Nucleus accumbens (tissue), 56 donors: ENCODE measurements at places on chromosomes 16 and 17.
A peak's percentile ranks its signal among the peaks of the same experiment; 100 is the strongest.

- DNase-seq = no peak
Measured at GRCh38 chr16:85608515-85608885, 4.6 kb upstream of the GSE1 start.

- no peak for DNase-seq
Measured at GRCh38 chr17:34379868-34380267, 16.8 kb upstream of the CCL1 start.

DNA sequence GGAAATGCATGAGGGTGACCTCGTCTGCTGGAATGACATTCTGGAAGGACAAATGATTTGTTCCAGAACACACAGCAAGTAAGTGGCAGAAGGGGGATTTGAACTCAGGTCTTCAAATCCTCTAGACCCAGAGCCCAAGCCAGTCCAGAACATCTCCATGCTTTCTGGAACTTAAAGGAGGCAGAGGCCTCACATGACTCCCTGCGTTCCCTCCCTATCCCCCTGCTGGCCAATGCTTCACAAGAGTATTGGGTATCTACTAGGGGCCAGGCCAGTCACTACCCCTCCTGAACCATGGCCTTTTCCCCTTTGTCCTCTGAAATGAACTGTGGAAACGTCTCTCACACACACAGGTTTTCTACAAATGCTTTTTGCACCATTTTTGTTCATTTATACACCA is 7.6 kb upstream of the BEAN1 start:
- no peak for DNase-seq

DNA sequence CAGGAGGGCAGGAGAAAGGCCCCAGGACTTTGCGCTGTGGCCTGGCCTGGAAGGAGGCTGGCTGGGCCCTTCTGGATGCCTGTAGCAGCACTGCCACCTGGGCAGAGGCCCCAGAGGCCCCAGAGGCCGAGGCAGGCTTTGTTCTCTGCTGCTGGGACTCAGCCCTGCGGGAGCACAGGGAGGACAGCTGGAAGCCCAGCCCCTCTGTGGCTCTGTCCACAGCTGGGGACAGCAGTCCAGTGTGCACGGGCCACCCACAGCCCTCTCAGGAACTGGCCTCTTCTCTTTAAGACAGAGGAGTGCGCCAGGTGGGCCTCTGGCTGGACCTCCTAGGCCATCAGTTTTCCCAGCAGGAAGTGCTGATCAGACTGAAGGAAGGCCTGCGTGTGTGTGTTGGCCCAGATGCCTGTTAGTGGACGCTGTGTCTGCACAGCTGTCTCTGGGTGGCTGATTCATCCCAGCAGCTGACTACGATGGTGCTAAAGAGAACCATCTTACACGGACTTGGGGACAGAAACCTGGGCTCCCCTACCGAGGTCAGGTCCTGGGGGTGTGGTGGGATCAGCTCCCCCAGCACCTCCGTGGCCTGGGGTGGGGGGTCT is 26.9 kb upstream of the ZNF750 start:
- DNase-seq = no peak

DNA sequence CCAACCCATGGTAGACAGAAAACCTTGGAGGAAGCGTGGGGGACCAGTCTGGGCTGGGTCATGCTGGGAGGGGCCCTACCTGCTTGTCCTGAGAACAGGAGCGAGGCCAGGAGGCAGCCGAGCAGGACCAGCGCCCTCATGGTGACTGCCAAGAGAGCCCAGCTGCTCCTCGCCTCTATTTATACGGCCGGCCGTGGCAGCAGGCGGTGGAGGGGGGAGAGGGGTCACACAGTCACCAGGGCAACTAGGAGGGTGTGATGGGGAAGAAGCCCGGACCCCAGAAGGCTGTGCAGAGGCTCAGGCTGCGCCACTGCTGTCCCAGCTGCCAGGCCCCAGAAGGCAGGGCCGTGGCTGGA is at the start of gene SRL:
Gene SRL, minus strand, starts transcription at position 153 of the 356 bp plus-strand sequence. Its CDS starts 13 bp downstream, at position 140.
- no peak for DNase-seq

DNA sequence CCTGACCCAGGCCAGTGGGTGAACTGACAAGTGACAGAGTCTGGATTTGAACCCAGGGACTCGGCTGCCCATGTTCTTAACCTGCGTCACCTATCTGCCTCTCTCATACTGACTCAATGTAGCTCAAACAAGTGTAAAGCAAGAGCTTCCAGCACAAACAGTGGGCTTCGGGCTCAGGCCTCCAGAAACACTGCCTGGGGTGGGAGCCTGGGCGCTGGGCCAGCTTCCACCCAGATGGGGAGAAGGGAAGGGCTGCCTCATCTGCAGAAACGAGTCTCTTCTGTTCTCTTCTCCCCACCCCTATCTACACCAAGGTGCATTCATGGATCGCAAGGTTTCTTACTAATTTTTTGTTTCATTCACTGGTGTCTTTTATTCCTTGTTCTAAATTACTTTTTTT is 1.3 kb downstream of the CDRT4 start:
- DNase-seq = no peak

- no peak for DNase-seq
Measured at GRCh38 chr17:58593123-58593522, 78.7 kb upstream of the MTMR4 start.

- DNase-seq = no peak
Measured at GRCh38 chr16:84786605-84787262, 33.1 kb upstream of the CRISPLD2 start.

DNA sequence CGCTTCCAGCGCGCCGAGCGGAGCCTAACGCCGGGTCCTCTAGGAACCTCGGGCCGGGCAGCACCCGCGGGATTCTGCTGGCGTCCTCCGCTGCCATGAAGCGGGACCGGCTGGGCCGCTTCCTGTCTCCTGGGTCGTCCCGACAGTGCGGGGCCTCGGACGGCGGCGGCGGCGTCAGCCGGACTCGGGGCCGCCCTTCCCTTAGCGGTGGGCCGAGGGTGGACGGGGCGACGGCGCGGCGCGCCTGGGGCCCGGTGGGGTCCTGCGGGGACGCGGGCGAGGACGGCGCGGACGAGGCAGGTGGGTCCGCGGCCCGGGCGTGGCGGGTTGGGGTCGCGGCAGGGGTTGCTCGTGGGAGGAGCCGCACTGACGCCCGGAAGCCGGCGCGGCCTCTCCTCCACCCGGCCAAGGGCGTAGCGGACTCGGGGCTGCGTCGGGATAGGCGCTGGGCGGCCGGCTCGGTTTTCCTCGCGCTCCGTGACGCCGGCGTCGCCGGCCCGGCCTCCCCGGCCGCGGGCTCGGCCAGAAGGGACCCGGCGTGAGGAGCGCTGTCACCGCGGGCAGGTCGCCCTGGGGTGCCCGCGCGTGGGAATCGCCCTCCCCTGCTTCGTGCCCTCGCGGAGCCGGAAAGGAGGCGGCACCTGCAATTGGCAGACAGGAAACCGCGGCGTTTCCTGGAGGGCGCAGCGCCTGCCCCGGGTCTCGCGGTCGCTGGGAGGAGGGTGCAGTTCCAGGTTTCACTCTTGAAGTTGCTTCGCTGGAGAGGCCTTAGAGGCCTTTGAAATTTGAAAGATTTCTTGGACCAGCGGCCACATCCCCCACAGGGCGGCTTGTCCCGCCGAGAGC is 432 bp downstream of the ZNF276 start:
- peak; percentile 40 for DNase-seq

DNA sequence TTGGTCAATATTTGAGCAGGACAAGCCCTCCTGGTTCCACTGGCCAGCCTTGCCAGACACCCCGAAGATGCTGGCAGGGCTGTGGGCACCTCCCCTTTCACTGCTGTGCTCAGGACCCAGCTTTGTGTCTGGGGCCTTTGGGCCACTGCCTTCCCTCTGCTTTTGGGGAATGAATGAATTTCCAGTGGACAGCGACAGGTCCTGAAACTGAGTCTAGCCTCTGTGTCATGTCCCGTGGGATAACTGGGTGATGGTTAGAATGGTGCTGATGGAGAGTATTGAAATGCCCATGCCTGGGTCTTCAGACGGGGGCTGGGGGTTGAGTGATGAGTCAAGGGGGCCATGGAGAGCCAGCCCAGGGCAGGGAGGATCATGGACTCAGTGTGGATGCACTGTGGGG is 135.8 kb downstream of the FOXL1 start:
- no peak for DNase-seq

GRCh38 chr17:16328997-16329396 is 24.3 kb downstream of the CENPV start:
- no peak for DNase-seq

GRCh38 chr17:62008294-62008693 is 56.8 kb downstream of the MED13 start:
- DNase-seq = no peak

GRCh38 chr16:64282181-64282580 is 839.7 kb downstream of the CDH11 start:
- DNase-seq = no peak

GRCh38 chr17:43628089-43628650 is 33.6 kb downstream of the MEOX1 start:
- DNase-seq = no peak

DNA sequence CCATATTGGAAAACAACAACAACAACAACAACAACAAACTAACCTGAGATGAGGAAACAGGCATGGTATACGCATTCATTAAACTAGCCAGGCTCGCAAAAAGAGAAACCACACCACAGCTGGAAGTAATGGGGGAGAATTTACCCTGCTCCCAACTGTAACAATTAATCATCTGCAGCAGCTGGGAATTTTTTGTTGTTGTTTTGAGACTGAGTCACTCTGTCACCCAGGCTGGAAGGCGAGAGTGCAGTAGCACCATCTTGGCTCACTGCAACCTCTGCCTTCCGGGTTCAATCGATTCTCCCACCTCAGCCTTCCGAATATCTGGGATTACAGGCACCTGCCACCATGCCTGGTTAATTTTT is 16.3 kb downstream of the PRPSAP1 start:
- no peak for DNase-seq

DNA sequence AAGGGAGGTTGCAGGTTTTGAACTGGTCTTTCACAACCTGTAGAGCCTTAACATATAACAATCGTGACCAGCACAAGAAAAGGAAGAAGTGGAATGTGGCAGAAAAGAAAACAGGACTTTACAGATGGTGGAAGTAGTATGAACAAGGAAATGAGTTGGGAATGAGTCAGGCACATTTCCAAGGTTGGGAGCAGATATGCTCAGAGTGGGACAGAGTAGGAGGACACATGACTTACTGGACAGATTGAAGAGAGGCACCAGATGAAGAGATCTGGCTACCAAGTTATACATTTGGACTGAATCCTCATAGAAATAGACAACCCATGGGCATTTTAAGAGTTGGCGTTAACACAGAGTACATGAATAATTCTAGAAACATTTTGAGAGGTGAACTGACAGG is 95.3 kb downstream of the ZNF18 start:
- no peak for DNase-seq

DNA sequence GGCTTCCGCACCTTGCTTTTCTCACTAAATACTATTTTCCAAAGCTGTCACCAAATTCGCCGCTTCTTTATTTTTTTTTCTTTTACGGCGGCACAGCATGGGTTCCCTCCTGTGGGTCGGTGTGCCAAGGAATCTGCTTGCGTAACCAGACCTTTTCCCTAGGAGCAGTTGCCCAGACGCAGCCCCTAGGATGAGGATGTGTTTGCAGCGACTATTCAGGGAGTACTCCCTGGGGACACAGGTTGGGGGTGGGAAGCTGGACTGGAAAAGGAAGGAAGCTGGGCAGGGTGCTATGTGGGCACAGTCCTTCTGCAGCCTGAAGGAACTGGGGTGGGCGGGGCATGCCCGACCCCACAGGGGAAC is 49.0 kb upstream of the ZCCHC14 start:
- DNase-seq = no peak

- DNase-seq = no peak
Measured at GRCh38 chr17:8893059-8893458, 25.6 kb upstream of the PIK3R6 start.

- no peak for DNase-seq
Measured at GRCh38 chr17:48456589-48456988, 26.6 kb upstream of the SKAP1 start.

DNA sequence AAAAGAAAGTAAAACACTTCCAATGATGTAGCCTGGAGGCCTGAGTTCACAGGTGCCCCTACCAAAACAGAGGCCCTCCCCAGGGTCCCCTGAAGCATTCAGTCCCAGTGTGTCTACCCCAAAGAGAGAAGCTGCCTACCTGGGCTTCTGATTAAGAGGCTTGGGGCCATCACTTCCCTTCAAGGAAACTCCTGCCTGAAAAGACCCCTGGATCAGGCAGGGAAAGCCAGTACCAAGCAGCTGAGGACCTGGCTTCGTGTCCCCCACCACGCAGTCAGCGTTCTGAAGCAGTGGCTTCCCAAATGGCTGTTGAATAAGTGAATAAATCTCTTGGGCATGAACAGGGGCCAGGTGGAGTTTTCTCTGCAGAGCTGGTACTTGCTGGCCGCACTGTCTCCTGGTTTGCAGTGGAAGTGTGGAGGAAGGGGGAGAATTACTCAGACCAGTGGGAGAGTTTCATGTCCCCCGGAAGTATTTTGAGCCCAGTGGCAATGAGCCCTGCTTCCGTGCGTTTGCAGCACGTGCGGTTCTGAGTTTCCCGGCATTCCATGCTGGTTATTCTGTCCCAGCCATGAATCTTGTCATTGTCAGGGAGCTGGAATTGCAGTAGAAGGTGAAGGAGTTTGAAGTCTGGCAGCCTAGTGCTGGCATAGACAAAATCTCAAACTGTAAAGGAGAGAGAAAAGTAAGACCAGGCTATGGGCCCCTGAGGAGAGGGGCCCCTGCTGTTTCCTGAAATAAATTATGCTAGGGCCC is 27.0 kb downstream of the RMI2 start:
- DNase-seq = no peak

DNA sequence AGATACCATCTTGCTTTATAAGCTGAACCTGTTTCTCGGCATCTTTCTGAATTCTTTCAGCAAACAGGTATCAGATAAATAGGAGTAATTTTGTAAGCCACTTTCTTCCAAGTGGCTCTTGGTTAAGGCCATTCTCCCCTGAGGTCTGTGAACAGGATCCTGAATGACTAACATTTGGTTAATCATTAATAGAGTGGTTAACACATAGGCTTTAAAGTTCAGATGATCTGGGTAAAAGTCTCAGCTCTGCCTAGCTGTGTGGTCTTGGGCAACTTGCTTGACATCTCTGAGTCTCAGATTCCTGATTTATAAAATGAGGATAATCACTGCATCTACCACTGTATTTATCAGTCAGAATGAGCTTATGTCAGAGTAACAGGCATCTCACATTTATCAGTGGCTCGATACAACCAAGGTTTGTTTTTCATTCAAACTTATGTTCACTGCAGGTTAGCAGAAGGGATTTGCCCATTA is 44.4 kb upstream of the ANKFN1 start:
- DNase-seq = no peak

- DNase-seq = no peak
Measured at GRCh38 chr17:8421571-8421970, 14.1 kb upstream of the NDEL1 start.

GRCh38 chr17:6474906-6475305 is 30.7 kb downstream of the PIMREG start:
- DNase-seq = no peak

GRCh38 chr17:76797241-76797840 is 59.4 kb downstream of the MFSD11 start:
- no peak for DNase-seq

GRCh38 chr16:28553776-28554633 is at the start of gene SGF29:
Gene SGF29, plus strand, starts transcription at chr16:28553920. Its CDS starts 27,150 bp downstream, at chr16:28581070.
- peak; percentile 83 for DNase-seq
